ENCODE measurements at places on chromosomes 1 and 21.

DNA sequence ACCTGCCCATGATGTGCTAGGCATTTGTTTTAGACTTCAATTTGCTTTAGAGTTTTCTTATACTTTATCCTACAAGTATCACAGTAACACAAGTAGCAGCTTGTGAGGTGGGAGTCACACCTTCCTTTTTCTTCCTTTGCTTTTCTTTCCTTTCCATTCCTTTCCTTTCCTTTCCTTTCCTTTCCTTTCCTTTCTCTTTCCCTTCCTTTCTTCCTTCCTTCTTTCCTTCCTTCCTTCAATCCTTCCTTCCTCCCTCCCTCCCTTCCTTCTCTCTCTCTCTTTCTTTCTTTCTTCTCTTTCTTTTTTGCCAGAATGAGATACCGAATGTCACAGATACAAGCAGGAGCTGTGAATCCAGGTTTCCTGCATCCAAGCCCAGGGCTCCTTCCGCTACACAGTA is 3.9 kb downstream of the DPT start:
- no peak for DNase-seq

- peak; percentile 56 for DNase-seq
These were observed 138.2 kb downstream of the COL24A1 start for GRCh38 chr1:86018283-86018923.

GRCh38 chr1:157842939-157843338 is 1.3 kb upstream of the CD5L start:
- DNase-seq = no peak

DNA sequence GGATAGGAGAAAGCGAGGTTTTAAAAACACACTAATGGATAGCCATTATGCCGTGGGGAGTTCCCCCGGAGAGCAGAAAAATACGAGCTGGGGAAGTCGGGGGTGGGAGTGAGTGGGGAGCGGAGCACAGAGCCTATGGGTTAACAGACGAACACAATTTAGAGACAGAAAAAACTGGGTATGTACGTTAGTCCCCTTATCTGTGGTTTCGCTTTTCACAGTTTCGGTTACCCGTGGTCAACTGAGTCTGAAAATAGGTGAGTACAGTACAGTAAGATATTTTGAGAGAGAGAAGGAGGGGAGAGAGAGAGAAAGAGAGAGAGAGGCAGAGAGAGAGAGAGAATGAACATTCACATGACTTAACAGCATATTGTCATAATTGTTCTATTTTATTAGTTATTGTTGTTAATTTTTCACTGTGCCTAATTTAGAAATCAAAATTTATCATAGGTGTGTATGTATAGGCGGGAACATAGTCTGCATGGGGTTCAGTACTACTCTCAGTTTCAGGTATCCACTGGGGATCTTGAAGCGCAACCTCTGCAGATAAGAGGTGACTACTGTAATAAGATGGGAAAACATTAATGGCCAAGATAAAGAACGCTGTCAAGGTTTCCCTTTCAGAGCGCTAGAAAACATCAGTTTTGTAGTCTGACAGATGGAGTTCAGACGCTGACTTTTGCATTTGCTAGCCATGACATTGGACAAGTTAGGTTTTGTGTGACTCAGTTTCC is 125.6 kb upstream of the LMO4 start:
- no peak for DNase-seq

DNA sequence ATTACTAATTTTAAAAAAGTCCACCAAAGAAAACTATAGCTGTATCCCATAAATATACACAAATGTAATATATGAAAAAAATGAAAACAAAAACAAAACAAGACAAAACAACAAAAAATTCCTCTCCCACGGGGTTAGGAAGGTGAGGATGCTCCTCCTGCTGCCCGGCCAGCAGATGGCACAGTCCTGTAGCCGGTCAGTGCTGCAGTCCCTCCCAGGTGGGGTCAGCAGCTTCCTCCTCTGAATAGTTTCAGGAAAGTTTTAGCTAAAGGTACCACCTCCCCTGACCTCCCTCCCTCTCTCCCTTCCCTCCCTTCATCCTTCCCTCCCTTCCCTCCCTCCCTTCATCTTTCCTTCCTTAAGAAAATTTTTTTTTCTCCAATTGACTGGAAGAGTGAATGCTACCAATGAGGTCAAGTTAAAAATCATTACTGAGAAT is 67.8 kb upstream of the BCL10 start:
- DNase-seq = peak; percentile 74

DNA sequence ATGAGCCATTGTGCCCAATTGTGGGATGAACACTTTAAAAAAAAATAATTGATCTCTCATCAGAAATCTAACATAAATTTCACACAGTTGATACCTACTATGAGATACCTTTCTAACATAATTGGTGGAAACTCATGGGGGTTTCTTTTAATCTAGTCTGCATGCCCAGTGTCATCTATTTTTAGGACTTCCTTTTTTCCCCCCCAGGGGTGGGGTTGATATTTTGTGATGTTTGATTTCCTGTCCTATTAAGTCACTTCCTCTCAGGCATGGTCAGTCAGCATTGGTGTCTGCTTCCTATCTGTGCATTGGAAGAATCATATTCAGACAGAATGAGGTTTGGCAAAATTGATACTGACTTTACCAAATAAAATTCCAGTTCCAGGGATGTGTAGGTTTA is 21.5 kb downstream of the NFYC start:
- peak; percentile 41 for DNase-seq

DNA sequence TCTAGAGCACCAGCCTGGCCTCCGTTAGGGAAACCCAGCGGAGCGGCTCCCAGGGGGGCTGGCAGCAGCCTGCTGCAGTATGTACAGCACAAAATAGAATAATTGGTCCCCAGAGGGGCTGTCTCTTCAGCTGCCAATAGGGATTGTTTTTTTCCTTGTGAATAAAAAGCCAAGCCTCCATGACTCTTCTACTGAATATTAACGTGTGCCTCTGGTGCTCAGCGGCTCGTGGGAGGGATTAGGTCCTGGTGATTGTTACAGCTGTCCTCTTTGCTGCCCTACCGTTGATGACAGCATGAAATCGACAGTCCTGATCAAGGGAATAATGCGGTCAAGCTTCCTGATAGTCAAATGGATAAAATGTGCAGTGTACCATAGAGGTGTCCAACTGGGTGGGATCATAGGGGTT is 190.7 kb upstream of the RUNX1 start:
- no peak for DNase-seq

DNA sequence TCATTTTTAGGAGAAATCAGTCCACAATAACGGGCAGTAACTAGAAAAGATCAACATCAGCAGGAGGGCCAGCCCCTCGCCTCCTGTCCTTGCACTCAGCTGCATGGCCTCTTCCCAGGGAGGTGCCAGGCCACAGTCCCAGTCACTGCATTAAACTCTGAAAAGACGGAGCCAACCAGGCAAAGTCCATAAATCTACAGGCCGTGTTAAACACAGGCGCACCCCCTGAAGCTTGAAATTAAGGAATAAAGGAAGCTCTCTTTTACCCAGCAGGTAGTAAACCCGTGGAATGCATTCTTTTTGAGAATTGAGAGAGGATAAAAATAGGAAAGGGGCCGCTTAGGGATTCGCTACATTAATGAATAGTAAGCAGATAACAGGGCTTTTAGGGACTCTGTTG is 18.4 kb downstream of the H6PD start:
- no peak for DNase-seq

- DNase-seq = no peak
These were observed 112.6 kb downstream of the MACF1 start for GRCh38 chr1:39317111-39317510.

DNA sequence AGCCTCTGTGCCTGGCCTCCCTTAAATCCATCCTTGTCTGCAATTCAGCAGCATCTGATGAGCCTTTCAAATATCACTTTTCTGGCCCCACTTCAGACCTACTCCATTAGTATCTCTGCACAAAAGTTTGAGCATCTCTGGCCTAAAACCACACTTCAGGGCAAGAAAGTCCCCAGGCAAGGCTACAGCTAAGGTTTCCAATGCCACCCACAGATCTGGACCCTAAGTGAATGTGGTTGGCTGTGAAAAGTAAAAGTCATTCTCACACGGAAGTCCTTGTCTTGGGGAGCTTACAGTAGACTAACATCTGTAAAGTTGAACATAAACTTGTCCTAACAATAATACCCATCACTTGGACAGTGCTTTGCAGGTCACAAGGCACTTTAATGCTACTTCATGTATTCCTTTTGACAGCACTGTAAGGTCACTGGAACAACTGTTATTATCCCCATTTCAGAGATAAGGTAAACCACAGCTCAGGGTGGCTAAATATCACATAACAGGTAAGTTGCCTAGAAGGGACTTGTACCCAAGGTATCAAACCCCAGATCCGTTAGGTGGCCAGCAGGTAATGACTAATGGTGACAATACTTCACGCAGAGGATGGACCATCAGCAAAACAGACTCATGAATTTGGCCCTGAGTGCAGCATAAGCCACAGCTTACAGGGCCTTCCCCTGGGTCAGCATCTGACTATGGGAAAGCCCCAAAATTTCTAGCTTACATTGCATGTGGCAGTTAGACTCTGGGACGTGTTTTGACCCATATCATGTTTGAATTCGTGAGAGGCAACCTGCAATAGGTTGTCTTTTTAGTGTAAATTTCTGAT is 356.0 kb downstream of the HHAT start:
- no peak for DNase-seq

DNA sequence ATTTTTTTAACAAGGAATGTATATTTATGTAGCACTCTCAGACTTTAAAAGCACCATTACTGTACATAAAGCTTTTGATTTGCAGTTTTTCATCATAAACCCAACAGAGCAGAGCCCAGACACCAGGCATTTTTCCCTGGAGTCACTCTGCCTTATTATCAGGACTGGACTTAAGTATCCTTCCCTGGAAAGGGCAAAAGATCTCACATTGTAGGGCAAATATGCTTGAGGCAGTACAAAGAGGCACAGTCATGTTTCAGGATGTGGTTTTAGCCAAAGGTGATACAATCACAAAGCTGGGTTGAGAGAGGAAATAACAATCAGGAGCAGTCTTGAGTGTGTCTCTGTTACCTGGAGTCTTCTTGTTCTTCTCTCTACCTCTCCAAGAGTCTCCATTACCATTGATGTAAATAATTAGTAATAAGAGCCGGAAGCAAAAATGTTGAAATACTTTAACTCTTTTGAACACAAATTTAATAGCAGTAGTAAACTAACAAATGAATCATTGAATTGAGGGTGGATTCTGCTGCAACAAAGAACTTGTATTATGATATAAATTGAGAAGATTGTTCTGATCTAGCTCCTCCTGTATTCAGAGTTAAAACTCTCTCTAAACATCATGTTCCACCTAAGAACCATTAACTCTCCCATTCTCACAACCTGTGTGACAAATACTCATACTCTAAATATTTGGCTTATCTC is 160.5 kb downstream of the LTN1 start:
- peak; percentile 59 for DNase-seq

DNA sequence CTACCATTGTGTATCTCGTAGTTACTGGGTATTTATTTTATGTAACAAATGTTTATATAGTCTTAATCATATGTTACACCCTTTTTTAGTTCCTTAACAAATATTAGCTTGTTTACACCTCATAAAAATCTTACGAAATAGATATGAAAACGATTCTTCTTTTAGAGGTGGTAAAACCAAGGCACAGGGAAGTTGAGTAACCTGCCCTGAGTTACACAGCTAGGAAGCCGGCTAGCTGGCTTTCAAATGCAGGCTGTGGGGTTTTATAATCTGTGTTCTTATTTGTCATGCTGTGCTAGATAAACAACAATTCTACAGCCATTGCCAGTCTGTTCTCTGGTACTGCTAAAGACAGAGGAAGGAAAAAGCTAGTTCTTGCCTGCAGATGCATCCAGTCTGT is 109.6 kb downstream of the NOS1AP start:
- DNase-seq = no peak

DNA sequence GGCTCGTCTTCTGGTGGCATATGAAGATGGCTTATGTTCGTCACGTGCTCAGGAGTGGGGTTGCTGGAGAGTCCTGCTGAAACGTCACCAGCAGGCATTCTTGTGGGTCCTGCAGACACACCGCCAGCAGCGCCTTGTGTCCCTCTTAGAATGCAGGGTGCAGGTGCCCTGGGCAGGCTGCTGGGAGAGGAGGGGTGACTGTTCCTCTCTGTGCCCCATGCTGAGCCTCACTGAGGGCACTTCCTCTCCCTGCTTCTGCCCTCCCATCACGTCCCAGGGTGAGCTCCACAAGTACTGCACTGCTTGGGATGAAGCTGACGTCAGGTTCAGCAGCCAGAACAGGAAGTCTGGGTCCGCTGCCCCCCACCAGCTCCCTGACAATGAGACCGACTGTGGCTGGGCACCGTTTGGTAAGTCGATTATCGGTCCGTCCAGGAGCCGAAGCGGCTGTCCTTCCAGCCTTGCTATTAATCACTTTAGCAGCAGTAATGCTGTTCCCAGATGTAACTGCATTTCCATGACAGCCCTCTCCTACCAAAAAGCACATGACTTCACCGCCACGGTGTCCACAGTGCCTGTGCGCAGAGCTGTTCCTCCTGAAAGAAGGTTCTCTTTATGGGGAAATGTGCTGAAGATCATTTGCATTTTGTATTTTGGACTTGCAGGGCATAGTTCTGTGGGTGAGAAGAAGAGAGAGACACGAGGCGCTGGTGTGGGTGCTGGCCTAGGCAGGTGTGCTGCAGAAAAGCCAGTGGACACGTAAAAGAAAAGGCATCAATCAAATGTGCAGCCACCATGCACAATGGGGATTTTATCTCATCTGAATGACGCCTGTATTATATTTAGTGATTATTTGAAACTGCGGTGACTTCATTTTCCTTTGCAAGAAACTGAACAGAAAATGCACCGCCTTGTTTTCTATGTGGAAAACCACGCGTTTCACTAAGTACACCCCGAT is 21.0 kb downstream of the SLC37A1 start:
- DNase-seq = no peak

- no peak for DNase-seq
These were observed 111.4 kb upstream of the TIAM1 start for GRCh38 chr21:31455506-31455905.
